NCI-H226 (cell line): ENCODE measurements at places on chromosomes 12 and 14.

DNA sequence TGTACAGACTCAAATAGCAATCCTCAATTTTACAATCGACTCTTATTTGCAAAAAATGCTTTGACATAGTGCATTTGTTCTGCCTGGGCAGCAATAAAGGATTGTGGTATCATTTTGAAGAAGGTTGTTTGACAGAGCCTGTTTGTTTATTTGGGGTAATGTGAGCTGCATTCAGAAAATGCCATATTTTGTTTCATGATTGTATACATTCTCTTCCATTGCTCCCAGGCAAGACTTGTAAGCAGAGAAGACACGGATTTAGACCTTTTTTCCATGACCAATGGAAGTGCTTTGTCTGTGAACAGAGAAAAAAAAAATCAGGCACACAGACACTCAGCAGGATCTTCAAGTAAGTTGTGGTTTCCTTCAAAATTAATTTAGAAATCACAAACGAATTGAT lies 35.5 kb upstream of the ALX1 start:
- no peak for DNase-seq

DNA sequence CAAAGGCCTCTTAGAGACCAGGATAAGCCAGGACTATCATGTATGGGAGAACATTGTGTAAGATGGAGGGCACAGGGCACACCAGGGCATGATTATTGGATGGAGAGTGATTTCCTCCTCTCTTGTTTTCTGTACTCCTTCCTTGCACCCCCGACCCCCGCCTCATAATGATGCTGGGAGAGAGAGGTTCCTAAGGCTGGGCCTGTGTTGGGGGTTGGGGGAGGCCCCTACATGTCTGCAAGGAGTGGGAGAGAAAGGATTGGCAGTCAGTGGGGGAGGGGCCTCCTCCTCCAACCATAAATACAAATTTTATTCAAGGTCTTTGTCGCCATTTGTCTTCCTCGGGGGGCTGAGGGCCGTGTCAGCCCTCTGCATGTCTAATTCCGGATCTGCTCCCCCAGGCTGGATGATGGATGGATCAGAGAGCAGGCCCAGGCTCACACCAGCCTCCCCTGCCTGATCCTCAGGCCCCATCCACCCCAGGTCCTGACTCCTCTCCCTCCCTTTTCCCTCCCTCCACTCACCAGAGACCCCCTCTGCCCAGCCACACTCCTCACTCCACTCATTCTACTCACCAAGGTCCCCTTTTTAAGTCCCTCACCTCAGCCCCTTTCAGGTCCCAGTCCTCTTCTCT lies 2.0 kb upstream of the C1QL4 start:
- DNase-seq = no peak

DNA sequence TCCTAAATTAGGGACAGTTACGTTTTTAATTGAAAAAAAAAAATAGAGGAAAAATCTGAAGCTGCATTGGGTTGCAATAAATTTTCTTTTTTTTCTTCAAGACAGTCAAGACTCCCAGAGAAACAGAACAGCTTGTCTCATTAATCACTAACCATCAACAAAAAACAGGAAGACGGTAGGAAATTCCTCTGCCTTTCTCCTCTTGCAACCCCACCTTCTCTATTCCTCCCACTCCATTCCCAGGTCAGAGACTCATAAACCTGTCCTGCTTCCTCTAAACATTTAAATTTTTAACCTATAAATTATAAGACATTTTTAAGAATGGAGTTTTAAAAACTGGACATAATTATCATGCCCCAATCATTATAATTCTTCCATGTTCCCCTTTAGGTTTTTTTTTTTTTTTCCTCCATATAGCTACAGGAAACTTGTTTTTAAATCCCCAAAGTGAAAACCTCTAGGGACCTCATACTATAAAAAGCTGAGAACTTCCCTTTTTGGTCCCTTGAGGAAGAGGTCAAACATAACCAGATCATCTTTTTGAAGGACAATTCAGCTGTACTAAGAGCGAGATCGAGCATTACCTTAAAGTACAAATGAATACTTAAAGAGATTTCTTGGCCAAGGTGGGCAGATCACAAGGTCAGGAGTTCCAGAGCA lies 36.0 kb downstream of the CPM start:
- DNase-seq = peak; percentile 4

- peak; percentile 40 for DNase-seq
Measured at GRCh38 chr12:6752167-6752920, 597 bp downstream of the MLF2 start.

DNA sequence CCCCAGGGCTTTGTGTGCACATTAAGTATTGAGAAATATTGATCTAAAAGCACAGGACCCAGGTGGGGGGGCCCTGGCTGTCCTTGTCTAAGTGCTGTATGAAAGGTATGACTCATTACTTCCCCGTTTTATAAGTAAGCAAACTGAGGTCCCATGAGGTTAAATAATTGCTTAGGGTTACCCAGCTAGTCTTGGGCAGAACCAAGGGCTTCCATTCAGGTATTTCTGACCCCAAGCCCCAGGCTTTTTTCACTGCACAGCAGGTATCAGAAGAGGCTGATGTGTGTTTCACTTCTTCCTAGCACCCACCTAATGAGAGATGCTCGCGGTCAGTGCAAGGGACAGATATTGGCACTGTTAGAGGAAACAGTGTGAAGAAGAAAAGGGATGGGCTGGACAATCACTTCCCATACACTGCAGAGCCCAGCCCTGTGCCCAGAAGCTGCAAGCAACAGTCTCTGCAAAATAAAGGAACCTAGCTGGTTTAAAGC lies 4.7 kb upstream of the TC2N start:
- no peak for DNase-seq

GRCh38 chr14:94381149-94382030 lies 7.0 kb downstream of the SERPINA1 start:
- DNase-seq = no peak

- peak; percentile 92 for DNase-seq
Measured at GRCh38 chr12:78359520-78359919, 505.1 kb upstream of the SYT1 start.

- no peak for DNase-seq
Measured at GRCh38 chr12:105820429-105821125, 318.2 kb downstream of the NUAK1 start.

GRCh38 chr12:6373022-6373787 lies 2.2 kb downstream of the SCNN1A start:
- DNase-seq = no peak

- DNase-seq = no peak
Measured at GRCh38 chr12:11663130-11663529, 13.7 kb downstream of the ETV6 start.

DNA sequence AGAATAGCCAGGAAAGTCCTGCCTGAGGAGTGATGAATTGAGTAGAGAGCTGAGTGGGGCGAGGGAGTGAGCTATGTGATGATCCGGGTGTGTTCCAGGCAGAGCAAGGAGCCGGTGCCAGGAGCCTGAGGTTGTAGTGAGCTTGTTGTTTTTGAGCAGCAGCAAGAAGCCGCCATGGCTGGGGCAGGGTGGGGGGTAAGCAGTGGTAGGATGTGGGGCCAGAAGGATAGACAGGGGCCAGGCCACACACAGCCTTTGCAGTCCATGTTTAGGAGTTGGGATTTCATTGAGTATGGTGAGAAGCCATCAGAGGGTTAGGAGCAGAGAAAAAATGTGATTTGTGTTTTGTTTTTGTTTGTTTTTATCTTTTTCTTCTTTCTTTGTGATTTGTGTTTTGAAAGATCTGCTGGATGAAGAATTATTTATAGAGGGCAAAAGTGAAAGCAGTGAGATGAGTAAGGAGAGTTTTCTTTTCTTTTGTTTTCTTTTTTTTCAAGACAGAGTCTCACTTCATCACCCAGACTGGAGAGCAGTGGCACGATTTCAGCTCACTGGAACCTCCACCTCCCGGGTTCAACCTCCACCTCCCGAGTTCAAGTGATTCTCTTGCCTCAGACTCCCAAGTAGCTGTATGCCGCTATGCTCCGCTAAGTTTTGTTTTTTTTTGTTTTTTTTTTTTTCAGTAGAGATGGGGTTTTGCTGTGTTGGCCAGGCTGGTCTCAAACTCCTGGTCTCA lies 92.3 kb upstream of the BCAT1 start:
- peak; percentile 9 for DNase-seq

DNA sequence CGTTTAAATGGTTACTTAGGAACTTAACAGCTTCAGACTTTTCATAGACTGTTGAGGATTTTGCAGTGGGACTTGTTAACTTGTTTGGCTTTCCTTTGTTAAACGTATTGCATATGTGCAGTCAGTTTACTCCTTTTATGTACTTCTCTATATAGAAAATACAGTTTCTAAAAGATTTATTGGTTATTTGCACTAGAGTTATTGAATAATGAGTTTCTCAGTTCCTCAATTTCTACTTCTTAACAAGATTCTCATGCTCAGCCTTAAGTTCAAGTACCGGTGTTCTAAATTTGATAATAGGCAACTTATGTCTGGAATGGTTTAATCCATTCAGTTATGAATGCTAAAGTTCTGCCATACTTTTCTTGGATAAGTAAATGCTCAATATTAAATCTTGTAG lies 919 bp downstream of the PSMA3 start:
- DNase-seq = no peak

DNA sequence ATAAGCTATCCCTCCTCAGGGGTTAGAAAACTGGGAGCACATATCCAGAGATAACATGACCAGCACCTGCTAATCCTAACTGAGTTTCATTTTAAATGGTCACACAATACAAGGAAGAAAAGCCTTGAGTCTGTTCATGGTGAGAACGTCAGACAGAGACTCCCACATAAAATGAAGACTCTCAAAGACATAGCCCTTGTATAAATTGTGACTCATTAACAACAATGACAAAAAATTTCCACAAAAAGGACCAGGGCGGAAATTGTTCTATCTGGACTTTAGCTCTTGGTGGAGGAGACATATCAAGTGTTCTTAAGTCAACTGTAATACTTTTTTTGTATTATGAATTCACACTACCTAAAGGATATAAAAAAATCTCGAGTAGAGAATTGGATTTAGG lies 313.7 kb upstream of the DCN start:
- DNase-seq = no peak

DNA sequence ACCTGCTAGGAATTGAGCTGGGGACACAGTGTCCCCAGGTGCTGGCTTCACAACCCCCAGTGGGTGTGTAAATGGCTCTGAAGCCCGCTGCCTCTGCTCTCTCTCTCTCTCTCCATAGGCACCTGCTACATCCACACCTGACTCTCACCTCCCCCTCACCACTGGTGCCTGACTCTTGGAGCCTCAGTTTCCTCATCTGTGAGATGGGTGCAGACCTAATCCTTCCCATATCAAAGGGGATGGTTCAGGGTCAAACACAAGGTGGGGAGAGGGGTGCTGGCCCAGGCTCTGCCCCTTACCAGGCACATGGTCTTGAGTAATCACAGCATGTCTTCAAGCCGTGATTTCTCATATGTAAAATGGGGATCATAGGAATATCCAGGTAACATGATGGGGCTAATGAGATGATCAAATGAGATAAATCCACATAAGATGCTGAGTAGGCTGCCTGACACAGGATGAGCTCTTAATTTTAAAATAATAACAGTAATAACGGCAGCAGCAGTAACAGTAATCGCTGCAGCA lies 37.6 kb downstream of the TESC start:
- DNase-seq = no peak

DNA sequence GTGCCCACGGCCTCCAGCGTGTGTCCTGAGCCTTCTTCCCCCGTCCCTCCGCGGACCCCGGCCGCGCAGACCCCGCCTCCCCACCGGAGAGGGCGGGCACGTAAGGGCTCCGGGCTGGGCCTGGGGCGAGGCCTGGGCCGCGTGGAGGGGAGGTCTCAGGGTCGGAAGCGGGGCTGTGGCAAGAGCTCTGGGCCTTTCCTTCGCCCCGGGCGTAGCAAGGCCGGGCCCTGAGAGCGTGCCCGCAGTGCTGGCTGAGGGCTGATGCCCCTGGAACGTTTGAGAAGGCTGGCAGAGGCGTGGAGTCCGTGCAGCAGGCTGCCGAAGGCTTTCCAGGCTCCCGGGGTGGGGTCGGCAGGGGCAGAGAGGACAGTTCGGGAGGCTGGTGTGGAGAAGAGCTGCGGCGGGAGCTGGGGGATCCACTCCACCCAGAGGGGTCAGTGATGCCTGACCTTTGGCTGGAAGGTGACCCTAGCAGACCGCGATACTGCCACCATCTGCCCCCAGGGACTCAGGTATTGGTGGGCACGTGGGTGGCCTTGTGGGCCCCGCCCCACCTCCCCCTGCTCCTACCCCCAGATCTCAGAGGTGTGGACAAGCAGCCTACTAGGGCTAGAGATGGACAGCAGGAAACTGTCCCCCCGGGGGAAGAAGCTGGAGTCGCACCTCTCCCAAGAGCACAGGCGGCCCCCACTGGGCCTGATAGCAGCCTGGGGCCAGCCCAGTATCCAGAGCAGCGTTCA lies 558 bp downstream of the TEX22 start:
- DNase-seq = peak; percentile 51

DNA sequence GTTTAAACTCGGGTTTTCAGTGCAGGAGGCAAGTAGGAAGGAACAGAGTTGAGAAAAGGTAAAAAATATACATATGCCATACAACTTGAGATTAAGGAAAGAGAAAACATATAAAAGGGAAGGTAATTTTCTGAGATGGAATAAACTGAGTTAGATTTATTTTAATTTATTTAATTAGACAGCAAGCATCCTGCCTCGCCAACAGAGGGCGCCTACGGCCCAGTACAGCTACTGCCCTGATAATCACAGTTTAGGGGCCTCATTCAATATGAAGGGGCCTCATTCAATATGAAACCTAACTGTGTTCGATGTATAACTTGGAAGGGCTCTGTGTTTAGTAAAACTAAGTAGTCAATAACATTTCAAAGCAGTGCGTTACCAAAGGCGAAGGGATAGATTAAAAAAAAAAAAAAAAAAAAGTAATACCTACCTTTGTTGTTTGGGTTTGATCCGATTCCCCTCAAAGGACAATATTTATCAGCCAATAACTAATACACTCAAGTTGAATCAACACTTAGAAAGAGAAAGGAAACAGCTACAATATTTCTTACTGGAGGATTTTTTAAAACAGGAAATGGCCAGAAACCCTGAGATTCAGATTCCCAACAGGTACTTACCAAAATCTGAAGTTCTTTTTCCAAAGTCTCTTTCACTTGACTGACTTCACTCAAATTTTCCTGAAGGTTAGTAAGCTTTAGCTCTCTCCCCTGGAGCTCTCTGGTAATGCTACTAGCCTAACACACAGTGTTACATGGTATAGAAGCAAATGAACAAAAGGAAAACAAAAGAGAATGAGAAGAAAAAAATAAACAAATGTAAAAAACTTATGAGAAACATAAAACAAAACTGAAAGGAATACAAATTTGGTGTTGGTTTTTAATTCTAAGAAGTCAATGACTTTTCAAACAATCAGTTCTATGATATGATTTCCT lies 70.0 kb upstream of the VPS33A start:
- no peak for DNase-seq

DNA sequence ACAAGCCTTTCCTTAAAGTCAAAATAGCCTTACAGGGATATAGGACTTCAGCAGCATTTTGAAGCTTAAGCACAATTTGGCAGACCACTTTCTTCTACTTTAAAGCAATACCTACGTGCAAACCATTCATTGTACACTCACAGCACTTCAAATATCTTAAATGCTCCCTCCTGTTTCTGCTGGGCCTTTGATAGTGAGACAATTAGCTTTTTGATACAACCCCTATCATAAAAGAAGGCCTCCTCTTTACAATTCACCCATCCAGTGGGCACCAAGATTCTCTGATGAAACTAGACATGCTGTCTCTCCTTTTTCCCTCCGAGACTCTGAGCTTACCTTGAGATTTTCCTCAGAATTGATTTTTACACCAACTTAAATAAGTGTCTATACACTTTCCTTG lies 157.5 kb upstream of the FAR2 start:
- no peak for DNase-seq
